DMS53 (cell line): ENCODE measurements at places on chromosomes 7 and 10.

- DNase-seq, result peak; percentile 65
Measured at GRCh38 chr7:4479367-4480039, 202.6 kb upstream of the FOXK1 start.

DNA sequence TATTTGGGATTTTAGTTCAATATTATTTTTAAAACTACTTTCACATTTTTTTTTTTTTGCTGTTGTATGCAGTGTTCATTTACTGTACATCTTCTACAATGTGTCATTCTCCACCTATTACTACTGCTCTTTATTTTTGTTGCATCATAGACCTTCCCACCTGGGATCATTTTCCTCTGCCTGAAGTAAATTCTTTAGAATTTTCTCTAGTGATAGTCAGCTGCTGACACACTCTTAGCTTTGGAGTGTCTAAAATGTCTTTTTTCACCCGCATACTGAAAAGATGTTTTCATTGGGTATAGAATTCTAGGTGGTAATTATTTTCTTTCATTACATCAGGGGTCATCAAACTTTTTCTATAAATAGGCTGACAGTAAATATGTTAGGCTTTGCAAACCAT is 30.5 kb downstream of the CFAP43 start:
- no peak for DNase-seq

GRCh38 chr7:25389489-25390106 is 161.3 kb upstream of the NPVF start:
- peak; percentile 86 for DNase-seq

DNA sequence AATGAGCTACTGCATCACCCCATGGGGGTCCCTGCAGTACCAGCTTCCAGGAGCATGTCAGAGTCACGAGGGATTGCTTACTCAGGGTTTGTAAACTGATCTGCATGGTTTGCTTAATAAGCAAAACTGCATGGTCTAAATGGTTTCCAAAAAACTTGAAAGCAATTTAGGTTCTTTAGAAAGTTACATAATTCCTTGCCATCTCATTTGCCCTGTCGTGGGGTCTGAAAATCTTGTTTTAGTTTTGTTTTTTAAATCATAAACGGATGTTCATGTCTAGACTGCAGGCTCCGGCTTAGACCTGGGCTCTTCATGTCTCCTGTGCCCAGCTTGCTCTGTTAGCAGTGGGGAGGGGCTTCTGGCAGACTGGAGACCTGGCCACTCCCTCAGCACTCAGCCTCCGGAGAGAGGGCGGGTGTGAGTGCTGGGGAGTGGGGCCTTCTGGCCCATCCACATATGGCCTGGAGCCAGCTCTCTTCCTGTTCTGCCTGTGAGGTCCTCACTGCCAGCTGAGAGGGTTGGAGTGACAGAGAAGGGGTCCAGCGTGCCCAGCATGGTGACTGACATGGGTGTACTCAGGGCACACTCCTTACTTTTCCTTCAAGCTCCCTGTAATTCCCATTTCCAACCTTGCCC is 17.5 kb downstream of the PRF1 start:
- peak; percentile 69 for DNase-seq

DNA sequence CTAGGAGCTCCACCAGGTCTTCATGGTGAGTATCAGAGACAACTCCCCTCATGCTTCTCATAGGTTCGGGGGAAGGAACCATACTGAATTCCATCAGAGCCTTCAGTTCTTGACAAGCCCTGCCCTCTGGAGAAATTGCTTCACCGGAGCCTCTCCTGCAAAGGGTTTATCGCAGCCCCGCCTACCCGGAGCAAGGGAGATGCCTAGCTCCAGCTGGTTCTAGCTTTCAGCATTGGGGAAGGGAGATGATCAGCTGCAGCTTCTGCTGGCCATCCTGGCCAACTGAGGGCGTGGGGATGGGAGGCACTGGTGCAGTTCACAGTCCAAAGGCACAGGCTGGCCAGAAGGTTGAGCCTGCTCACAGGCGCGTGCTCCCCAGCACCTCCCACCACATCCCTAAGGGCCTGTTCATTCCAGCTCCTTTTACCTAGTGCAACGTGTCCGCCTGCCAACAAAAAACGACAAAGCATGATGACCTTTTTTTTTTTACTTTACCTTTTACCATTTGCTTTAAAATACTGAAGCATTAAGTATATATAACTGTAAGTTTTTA is 31.2 kb downstream of the LANCL2 start:
- no peak for DNase-seq

GRCh38 chr7:137755846-137756651 is 90.7 kb downstream of the DGKI start:
- DNase-seq, result no peak

DNA sequence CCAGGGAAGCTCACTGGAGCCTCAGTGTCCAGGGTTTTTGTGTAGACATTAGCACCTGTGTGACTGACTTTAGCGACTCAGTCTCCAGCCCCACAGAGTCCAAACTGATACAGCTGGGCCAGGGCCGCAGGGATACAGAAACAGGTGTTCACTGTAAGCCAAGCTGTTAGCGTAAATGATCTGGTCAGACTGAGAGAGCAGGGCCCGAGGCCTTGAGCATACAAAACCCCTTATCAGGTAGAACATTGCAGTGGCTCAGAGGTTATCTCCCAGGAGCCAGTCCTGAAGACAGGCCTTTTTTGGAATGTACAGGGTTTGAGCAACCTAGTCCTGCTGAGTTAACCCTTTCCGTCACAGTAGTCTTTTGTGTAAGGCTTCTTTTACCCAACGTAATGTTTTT is 25.0 kb downstream of the LHPP start:
- no peak for DNase-seq

DNA sequence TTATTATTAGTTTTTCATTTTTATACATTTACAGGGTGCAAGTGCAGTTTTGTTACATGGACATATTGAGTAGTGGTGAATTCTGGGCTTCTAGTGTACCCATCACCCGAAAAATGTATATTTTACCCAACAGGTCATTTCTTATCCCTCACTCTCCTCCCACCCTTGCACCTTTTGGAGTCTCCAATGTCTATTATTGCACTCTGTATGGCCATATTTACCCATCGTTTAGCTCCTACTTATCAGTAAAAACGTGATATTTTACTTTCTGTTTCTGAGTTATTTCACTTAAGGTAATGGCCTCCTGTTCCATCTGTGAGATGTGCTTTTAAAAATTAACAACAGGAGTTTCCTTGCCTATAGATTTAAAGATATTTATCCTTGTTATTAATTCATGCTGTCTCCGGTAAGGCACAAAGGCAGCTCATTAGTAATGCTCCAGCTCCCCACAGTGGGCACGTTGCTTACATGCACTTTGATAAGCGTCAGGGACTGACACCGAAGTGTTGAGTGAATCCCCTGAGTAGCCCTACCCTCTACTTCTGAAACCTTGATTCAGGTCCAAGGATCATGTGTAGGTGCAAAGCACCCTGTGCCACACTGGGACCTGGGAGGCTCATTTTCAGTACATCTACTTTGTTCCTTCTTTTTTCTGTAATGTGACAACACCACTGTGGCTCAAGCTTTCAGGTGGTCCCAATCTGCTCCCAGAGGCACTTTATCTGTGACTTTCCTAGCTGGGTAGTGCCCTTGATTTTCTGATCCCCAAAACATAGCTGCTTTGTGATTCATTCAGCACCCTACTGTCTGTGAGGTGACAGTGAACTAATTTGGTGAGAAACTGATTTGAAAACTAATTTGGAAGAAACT is 27.3 kb downstream of the HYAL4 start:
- DNase-seq, result peak; percentile 83

- peak; percentile 95 for DNase-seq
Measured at GRCh38 chr7:22356701-22357310, at the start of gene RAPGEF5. Gene RAPGEF5 (minus strand): TSS chr7:22357154. CDS start chr7:22357060, 94 bp downstream.
